Kasumi-1 (cell line): ENCODE measurements at places on chromosomes 2 and 18.
A peak's percentile ranks its signal among the peaks of the same experiment; 100 is the strongest.

DNA sequence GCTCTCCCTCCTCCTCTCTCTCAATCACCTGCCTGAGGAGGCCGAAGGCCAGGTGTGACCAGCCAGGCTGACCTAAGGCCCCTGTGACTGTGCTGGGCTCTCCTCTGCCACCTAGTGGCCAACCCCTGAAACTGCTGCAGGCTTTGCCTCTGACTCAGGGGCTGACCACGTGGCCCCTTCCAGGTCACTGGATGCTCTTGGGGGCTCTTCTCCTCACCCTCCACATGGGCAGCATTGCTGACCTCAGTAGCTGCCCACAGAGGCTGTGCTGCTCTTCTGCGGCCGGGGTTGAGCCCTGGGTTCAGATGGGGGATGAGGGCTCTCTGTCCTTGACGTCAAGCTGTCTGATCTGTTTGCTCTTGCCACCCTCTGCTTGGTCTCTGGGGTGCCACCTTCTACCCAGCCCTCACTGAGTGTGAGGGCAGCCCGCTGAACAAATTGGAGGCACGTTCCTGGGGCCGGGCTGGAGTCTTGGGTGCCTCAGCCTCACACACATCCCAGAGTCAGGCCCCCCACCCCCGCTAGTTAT lies 122.7 kb downstream of the TWIST2 start:
- peak; percentile 0 for DNase-seq

DNA sequence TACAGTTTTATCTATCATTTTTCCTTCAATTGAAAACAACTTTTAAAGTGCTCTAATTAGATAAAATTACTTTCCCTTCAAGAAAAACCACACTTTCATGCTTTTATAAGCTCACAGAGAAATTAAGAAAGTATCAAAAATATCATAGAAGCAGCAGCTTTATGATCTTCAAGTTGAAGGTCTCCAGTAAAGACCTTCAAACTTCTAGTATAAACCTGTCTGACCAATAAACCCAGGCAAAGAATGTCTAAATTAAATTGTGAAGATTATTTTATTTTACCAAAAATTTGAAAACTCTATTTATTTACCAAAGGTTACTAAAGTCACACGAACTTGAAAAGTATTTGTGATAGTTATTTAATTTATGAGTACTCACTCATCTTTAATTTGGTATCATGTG lies 9.3 kb upstream of the SCTR start:
- no peak for DNase-seq

DNA sequence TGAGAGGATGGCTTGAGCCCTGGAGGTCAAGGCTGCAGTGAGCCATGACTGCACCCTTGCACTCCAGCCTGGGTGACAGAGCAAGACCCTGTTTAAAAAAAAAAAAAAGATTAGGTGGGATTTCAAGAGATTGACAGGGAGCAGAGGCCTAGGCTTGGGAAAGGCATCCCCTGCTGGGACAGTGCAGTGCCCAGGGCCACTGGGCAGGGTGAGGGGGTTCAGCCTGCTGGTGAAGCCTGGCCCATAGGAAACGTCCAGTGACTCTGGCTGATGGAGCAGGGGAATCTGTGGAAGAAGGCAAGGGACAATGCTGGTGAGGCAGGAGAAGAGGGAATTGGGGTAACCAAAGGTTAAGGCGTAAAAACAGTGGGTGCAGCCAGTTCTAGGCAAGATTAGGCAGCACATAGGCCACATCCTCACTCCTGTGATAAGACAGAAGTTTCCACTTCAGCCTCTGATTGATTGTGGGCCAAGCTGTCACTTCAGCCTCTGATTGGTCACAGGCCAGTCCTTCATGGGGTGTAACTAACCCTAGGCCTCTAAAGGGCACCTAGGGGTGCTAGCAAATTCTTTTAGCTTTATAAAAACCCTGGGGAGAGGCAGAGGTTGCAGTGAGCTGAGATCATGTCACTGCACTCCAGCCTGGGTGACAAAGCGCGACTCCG lies 128.6 kb downstream of the MSH2 start:
- DNase-seq: no peak

- DNase-seq: no peak
These were observed 307.9 kb downstream of the RPIA start for GRCh38 chr2:88999365-88999764.

DNA sequence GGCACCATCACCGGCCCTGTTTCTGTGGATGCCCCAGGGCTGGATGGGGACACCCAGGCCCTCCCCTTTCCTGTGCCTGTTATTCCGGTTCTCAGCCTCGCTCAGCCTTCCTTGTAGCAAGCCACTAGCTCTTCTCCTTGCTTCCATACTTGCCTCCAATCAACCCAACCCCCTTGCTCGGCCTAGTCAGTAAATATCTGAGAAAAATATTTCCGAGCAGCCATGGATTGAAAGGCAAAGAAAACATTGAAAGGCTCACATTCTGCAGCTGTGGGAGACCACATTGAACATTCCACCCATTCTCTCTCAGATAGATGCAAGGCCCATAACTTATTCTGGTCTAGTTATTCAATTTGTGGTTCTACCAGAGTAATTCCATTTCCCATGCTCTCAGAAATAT lies 114.9 kb downstream of the SPP2 start:
- DNase-seq: no peak

DNA sequence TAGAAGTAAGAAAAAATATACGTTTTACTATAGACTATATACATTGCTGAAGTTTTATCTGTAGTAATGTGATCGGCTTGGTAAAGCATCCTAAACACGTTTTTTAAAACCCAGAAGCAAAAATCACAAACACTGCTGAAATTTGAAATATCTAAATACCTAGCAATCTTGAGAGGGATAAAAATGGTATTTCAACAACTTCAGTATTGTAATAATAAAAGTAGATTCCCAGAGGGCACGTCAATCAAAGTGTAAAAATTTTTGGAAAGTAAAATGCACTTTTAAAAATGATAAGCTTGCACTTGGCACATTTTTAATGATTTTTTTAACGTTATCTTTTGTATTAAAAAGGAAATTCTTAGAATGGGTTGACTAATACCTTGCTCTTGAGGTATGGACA lies 1.6 kb downstream of the ZC3H6 start:
- no peak for DNase-seq

GRCh38 chr2:54083021-54083420 lies 32.4 kb upstream of the ACYP2 start:
- no peak for DNase-seq

GRCh38 chr2:108378851-108379250 lies 1.1 kb downstream of the SULT1C4 start:
- no peak for DNase-seq

GRCh38 chr2:119290859-119291587 lies 67.4 kb downstream of the STEAP3 start:
- peak; percentile 31 for DNase-seq

DNA sequence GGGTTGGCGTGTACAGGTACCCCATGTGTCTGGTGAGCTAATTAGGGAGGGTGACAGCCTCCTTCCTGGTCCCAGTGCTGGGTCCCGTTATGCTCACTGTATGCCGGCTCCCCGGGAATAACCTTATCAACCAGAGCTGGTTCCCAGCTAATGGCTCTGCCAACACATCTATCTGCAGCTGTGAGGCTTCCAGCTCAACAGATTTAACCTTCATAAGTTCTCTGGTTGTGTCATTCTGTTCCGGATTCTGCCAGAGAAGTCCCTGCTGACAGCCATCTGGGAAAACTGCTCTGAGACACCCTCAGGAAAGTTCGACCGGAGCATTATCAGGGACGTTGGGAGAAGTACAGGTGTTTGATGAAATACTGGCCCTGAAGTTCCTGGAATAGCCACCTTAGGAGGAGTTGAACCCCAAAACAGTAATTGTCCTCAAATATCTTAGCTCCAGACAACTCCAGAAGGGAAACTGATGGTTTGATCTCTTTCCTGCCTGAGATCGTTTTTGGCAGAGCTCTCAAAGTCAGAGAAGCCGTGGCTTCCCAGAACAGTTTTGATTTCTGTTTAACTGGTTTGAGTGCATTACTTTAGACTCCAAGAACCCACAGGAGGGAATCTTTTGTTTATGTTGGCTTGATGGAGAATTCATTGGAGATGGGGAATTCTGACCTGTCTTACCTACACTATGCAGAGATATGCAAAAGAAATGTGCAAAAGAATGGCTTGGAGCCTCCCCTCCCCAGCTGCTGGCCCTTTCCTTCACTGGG lies 39.4 kb upstream of the TXNDC2 start:
- no peak for DNase-seq

DNA sequence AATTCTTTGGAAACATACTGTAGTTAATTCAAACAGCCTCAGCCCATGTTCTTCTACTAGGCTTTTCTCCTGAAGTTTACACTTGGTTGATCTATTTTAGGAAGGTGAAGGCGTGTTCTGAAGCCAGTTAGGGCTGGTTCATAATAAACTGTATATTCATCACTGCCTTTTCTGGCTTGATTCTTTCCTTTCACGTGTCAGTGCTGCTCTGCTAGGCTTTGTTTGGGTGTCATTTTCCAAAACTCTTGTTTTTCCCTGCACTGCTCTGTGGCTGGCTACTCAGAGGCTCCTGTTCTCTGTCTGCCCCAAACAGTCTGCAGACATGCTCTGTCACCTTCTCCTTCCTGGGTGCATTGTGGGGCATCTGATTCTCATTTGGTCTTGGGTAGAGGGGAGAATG lies 136.1 kb downstream of the PARD3B start:
- no peak for DNase-seq

- DNase-seq: no peak
These were observed 42.4 kb downstream of the ARL4C start for GRCh38 chr2:234454433-234454832.

GRCh38 chr2:118670838-118671237 lies 176.6 kb downstream of the EN1 start:
- no peak for DNase-seq

- no peak for DNase-seq
These were observed 69.0 kb downstream of the CPO start for GRCh38 chr2:207008105-207008990.

DNA sequence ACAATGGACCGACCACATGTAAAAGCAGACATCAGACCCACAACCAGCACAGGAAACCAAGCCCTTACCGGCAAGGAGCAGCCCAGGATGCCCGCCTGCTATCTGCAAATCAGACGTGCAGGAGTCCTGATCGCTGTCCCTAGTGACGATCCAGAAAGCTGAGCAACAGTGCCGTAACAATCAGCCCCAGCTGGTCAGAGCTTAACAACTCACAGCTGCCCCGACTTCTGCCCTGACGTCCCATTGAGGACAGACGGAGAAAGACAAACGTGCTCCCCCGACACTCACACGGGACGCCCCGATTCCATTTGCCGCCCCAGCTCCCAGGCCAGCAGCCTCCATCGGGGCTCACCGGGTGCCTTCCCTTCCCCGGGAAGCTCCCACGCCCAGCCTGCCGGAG lies 39.8 kb upstream of the PXDN start:
- DNase-seq: no peak

GRCh38 chr2:101722864-101723263 lies 25.4 kb downstream of the MAP4K4 start:
- DNase-seq: peak; percentile 37

DNA sequence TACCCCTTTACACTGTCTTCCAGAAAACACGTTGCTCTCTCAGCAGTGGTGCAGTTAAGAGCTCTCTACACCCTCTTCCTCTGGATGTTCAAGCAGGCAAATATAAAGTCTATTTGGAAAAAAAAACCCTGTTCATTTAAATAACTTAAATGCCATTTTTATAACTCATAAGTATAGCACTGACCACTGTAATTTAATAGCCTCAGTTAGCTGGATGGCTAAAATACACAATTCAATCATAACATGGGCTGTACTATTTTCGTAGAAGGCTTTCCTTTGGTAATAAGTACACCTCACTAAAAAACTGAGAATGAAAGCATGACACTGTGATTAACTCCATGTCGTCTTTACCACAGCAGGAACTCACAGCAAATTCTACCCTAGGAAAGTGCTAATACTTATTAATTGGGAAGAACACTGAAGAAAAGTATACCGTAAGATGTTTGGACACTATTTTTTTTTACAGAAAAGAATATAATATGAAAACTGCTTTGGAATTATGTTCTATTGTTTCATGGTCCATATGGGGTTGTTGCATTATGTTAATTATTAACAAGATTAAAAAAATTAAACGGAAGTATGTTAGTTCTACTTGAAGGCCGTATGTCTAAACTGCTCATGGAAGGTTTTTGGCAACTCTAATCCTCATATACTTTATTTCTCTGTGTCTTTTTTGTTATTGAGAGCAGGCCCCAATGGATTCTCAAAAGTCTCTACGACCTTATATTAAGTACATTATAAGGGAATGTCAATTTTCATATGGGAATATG lies 269.1 kb downstream of the ZNF385B start:
- no peak for DNase-seq

DNA sequence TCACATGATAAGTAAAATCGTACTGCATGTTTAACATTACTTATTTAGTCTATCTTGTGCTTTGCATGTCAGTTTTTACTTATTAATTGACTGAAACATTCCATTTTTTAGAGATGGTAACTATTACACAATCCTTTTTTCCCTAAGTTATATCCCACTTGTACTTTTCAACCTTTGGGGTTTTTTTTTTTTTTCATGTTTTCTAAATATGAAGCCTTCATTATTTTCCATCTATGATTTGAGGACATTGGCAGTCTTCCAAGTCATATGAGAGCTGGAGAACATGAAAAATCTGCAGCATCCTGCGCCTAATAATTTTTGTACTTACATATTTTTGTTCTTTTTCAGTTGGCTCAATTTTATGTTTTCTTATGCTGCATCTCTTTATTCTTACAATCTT lies 113.9 kb downstream of the MYO1B start:
- DNase-seq: no peak

DNA sequence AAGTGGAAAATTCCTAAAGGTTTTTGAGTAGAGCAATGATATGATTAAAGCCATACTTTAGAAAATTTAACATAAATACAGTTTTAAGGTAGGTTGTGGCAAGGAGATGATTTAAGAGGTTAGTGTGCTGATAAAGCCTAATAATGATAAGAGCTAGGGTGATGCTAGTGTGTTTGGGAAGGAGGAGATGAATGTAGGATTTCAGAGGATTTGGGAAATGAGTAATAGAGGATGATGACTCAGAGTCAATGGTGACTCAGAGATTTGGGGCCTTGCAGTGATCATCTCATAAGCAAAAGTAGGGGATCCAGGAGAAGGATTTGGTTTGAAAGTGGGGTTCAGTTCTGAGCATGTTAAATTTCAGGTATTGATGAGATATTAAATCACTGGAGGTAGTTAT lies 23.3 kb downstream of the STAMBP start:
- no peak for DNase-seq

GRCh38 chr2:84482603-84483002 lies 23.5 kb upstream of the SUCLG1 start:
- DNase-seq: no peak

- DNase-seq: no peak
These were observed 15.1 kb downstream of the CYRIA start for GRCh38 chr2:16650287-16651249.

GRCh38 chr18:37493352-37493935 lies 72.2 kb downstream of the CELF4 start:
- DNase-seq: peak; percentile 5

GRCh38 chr2:61326423-61326822 lies 144.5 kb downstream of the USP34 start:
- DNase-seq: no peak

- DNase-seq: no peak
These were observed 69.2 kb downstream of the SPAG16 start for GRCh38 chr2:213353419-213353818.
